ENCODE measurements at places on chromosomes 6 and 20.

GRCh38 chr20:50710492-50711063 is 19.2 kb upstream of the RIPOR3 start:
- no peak for DNase-seq

- DNase-seq = no peak
Observed at GRCh38 chr6:154891901-154892300, 103.2 kb upstream of the TIAM2 start.

DNA sequence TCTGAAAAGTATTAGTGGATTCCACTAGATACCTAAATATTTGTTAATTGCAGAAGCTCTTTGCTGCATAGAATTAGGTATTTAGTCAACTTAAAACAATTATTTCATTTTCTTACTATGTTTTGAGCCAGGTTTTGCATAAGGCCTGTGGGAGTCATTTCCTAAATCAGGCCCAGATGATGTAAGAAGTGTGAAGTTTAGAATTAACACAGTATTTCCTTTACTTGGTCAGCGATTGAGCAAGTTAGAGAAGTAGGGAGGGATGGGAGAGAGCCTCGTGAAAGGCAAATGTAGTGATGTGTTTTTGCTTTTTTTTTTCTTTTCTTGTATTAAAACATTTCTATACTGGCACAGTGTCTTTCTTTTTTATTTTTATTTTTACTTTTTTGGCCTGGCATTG is 711.1 kb downstream of the HDGFL1 start:
- DNase-seq = no peak

GRCh38 chr6:257031-257725 is 35.1 kb upstream of the DUSP22 start:
- no peak for DNase-seq

DNA sequence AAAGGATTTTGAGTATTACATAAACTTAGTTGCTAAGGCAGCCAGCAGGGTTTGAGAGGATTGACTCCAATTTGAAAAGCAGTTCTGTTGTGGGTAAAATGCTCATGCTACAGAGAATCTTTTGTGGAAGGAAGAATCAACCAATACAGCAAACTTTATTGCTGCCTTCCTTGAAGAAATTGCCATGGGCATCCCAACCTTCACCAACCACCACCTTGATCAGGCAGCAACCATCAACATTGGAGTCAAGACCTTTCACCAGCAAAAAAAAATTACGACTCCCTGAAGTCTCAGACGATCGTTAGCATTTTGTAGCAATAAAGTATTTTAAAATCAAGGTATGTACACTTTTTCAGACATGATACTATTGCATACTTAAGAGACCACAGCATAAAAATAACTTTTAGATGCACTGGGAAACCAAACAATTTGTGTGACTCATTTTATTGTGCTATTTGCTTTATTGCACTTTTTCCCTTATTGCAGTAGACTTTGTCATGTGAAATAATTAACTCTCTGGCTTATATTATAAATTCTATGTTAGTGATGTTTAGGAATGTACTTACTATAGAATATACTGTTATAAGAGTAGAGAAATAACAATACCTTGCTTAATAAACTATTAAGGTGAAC is 390.8 kb downstream of the CDKAL1 start:
- no peak for DNase-seq

DNA sequence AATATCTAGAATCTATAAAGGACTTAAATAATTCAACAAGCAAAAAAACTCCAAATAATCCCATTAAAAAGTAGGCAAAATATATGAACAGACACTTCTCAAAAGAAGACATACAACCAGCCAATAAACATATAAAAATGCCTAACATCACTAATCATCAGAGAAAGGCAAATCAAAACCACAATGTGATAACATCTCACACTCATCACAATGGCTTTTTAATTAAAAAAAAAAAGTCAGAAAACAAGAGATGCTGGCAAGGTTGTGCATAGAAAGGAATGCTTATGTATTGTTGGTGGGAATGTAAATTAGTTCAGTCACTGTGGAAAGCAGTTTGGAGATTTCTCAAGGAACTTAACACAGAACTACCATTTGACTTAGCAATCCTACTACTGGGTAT is 979.6 kb upstream of the MAP3K7 start:
- no peak for DNase-seq

DNA sequence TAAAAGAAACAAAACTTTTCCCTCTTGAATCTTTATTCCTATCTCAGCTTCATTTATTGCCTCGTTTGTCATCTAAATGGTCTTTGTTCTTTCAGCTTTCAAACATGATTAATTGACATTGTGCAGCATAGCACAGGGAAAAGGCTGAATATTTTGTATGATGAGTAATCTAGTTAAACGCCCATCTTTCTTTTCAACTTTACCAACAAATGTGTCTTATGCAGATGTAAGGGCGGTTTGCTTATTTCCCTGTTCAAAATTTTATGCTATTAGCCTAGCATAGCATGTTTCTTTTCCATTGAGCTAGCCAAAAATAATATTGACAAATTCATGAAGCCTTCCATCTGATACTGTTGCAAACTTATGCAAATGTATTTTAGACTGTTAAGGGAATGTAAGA is 176.4 kb upstream of the AKAP12 start:
- no peak for DNase-seq
